ENCODE measurements at places on chromosomes 7 and 10.

GRCh38 chr10:51170518-51171245, 96.4 kb downstream of the PRKG1 start:
- DNase-seq: no peak

DNA sequence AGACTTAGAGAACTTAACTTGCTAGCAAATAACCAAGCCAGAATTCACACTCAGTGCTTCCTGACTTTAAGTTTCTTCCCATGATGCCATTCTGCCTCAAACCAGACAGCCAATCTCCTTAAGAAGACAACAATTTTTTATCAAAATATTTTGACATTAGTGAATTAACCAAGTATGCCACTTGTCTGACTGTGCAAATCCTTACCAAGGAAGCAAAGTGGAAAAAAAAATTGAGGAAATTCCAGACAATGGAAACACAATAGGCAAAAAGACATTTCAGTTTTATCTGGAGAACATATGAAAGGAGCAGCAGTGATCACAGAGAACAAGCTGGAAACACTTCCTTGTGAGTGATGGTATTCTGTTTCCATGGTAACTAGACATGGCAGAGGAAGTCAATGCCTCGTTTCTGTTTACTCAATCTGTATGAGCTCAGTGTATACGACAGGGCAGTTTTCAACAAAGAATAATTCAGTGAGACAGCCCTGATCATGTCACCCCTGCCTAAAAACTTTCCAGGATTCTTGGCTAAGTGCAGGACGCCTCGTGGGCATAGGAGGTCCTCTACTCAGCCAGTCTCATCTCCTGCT, 114.2 kb downstream of the DYNC1I1 start:
- DNase-seq: peak; percentile 91

DNA sequence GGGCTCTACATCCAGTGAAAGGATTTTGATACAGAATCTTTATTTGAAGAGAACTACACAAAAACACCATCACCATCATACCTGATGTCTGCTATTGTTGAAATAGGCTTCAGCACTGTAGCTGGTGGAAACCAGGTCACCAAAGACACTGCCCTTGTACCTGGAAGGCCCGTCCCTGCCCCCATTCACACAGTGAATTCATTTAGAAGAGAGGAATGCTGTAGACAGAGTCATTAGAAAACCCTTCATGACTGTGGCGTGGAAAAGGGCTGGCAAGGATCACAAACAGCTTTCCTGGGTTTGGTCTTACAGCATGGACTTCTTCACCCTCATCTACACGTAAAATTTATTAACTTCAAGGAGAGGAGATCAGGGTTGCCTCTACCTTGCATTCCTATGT, 202.0 kb upstream of the NRP1 start:
- no peak for DNase-seq

GRCh38 chr7:141511316-141511675, 39.9 kb upstream of the AGK start:
- DNase-seq: no peak

GRCh38 chr7:143265017-143265693, 1.9 kb downstream of the GSTK1 start:
- DNase-seq: no peak

- DNase-seq: peak; percentile 57
Measured at GRCh38 chr10:80454513-80455460, 677 bp downstream of the TSPAN14 start.

GRCh38 chr7:119196183-119196582, 971.7 kb downstream of the ANKRD7 start:
- peak; percentile 74 for DNase-seq

- no peak for DNase-seq
Measured at GRCh38 chr7:134495546-134495945, 31.8 kb upstream of the AKR1B10 start.

DNA sequence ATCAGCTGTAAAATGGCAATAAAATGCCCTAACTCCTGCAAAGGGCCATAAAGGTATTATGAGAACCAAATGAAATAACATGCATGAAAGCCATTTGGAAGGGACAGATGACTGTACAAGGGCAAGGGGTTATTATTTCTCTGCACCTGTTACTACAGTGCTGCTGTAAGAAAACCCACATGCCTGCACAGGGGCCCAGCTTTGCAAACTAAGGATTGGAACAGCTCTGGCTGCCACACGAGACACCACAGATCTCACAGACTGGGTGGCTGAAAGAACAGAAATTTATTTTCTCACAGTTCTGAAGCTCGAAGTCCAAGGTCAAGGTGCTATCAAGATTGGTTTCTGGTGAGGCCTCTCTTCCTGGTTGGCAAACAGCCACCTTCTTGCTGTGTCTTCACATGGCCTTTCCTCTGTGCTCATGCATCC, 409.0 kb upstream of the NRP1 start:
- DNase-seq: no peak

DNA sequence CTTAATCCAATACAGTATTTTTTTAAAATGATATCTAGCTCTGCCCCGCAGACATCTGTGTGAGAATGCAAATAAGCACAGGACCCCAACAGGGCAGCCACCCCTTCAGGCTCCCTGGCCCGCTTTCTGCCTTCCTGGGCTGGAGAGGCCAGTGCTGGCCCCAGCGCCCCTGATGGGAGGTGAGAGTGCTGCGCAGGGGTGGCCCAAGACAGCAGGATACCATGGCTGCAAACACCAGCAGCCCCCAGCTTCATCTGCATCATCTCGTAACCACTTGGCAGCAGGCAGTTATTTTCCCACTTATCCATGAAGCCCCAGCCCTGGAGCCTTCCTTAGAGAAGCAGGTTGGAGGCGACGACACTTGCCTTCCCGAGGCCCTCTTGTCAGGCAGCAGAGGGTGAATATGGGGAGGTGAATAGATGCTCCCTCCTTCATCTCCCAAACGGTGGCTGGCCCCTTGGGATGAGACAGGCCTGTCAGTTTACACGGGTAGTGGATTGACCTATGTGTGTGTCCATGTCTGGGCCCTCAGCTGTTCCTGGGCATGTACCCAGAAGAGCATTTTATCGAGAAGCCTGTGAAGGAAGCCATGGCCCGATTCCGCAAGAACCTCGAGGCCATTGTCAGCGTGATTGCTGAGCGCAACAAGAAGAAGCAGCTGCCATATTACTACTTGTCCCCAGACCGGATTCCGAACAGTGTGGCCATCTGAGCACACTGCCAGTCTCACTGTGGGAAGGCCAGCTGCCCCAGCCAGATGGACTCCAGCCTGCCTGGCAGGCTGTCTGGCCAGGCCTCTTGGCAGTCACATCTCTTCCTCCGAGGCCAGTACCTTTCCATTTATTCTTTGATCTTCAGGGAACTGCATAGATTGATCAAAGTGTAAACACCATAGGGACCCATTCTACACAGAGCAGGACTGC, 71.2 kb downstream of the ALOX5 start:
- DNase-seq: no peak

DNA sequence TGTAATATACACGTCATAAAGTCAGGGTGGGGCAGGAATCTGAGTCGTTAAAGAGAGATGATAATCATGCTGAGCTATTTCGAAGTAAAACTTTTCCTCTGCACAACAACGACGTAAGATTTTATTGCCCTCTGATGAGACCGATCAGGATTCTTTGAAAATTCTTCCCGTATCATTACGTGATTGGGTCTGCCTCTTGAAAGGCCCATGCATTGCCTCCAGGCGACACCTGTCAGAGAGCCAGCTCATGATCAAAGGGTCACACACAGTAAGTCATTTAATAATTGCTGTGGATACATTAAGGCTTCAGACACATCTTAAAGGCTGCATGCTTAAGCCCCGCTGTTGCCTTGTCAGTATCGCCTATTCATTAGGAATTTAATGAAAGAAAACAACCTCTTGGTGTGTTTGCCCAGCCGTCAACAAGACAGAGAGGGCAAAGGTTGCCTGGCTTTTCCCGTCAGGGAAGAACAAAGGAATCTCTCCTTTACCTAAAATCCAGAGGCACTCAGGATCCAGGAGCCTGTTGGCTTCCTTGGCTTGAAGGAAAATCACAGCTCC, 189.0 kb upstream of the SH2B2 start:
- DNase-seq: no peak

DNA sequence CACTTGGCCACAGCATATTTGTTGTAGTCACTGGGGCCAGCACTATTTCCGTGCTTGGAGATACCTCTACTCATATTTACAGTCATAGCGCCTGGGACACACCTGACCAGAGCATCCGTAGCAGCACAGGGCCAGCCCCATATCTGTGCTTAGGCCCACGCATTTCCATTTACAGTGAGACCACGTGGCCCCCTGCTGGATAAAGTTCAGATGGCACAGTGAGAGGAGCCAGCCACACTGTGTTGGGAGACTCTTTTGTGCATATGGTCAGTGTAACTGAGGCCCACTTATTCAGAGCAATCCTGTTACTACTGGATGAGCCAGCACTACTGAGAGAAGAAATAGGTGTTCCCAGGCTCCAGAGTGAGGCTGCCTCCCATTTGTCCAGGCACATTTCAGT, 455.3 kb downstream of the REEP3 start:
- DNase-seq: peak; percentile 9

DNA sequence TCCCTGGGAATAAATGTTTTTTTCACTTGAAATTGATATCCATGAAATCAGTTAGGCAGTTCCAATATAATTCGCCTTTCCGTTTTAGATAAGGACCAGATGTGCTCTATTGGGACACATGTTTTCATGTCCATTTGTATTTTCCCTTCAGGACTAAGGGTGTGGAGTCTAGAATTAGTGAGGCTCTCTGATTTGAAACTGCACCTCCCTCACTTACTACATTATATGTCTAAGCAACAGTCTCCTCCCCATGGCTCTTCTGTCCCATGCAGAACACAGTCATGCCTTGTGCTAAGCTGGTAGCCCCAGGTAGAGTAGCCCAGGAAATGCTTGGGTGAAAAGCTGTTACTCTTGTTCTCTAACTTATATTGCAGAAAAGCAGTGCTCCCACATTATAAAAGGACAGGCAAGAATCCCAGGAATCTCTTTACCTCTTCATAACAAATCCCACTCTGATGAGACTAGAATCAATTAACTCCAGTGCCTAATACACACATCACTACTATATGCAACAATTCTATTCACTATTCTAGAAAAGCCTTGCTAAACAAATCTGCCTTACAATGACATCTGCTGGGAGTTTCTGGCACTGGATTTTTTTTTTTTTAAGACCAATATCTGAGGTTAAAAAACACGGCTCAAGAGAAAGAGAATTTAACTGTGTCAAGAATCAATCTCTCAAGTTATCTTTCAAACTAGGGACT, 293.9 kb downstream of the SNX13 start:
- DNase-seq: peak; percentile 60

GRCh38 chr7:135664046-135664589, 1.8 kb downstream of the STMP1 start:
- DNase-seq: peak; percentile 75

DNA sequence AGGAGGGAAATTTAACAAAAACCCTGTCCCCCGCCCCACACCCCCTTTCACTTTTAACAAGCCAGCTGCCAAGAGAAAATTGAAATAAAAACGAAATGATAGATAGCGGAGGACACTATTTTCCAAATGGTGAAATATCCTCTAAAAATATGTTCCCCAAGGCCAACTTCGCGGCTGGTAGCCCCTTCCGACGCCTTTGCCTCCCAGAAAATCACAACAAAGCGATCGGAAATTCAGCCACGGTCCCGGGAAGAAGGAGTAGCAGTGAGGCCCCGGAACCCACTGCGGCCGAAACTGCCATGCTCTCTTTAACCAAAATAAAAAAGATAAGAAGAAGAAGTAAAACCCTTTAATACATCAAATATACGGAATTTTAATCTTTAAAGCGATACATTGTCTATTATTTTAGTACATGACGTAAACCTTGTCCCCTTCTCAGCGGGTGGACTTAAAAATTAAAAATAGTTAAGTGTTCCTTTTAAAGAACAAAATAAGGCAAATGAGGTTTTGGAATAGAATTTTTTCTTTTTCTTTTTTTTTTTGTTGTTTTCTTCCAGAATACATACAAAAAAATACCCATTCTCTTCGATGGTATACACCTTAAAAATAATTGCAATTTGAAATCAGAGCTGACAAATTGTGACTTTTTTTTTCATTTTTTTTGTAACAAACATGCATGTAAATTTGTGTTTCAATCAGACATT, 3.9 kb downstream of the ZNF503 start:
- peak; percentile 57 for DNase-seq

GRCh38 chr10:76547352-76547972, 1090.1 kb downstream of the KCNMA1 start:
- peak; percentile 82 for DNase-seq

- DNase-seq: peak; percentile 51
Measured at GRCh38 chr10:122279725-122280141, 8.6 kb downstream of the BTBD16 start.

DNA sequence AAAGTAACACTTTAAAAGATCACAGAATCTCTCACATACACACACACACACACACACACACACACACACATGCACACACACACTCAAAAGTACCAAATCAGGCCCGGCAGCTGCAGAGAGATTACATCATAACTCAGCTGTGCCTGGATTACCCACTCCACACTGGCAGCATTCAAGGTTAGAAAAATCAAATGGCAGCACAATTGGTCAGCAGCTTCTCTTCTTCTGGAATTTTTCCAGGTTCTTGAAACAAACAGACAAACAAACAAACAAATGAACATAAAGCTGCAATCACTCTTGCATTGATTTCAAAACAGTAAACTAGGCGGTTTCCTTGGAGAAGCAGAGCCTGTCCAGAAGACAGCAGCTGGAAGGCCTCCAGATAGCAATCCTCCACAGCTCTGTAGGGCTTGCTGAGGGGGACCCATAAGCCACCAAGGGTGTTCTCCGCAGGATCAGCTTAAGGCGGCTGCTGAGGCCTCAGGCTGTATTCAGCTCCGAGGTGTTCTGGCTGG, 24.5 kb upstream of the FAM133B start:
- DNase-seq: peak; percentile 46

DNA sequence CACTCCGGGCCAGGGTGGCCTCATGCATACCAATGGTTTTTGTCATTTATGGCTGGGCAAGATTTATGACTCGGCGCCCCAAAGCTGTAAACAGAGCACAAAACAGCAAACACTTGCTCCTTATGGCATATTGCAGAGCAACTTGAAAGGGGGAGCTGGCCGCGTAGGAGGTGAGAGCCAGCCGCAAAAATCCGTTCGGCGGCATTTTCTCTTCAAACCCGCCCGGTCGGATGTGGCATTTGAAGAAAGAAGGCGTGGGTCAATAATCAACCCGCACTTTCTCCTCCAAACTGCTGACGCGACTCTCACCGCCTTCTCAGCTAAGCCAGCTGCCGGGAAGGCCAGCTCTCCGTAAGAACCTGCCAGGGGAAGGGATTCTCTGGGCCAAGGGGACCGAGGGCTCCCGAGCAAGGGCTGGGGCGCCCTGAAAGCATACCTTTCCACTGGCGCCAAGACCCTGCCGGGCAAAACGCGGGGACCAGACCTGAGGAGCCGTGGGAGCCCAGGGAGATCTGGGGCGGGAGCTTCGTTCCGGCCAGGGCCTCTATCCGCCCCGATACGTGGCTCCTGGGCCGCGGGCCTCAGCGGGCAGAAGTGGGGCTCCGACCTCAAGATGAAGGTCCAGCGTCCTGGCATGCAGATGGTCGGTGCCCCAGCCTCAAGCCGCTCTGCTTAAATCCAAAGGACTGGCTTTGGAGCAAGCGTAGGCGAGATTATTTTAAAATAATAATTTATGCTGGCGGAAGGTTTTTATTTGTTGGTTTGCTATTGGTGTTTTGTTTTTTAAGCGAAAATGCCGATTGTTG, 12.9 kb upstream of the HOXA2 start:
- DNase-seq: peak; percentile 58

GRCh38 chr10:7480742-7481367, 70.0 kb upstream of the SFMBT2 start:
- no peak for DNase-seq

Measured in mesenchymal stem cell (in vitro differentiated cells and primary cell).